Activated naive CD4-positive, alpha-beta T cell treated with anti-CD3 and anti-CD28 coated beads for 36 hours (primary cell): ENCODE measurements at places on chromosomes 16 and 17. TPM values are rescaled to one million over a fixed set of nuclear protein-coding genes. Genes with fewer than 3 reads are reported as not detected.

ULK2 gene
- total RNA-seq: 10.2 TPM

STX1B gene
- total RNA-seq: 0.72 TPM

PIMREG gene
- total RNA-seq: 19.0 TPM

CDRT15 gene
- not detected for total RNA-seq

SPAG5 gene
- total RNA-seq: 210 TPM

MPP2 gene
- total RNA-seq: 2.5 TPM

GDPD3 gene
- total RNA-seq: 10.3 TPM

TMC6 gene
- 79.0 TPM for total RNA-seq

CLEC19A gene
- not detected for total RNA-seq

OR3A3 gene
- total RNA-seq: not detected

ZG16B gene
- 0.64 TPM for total RNA-seq

GLTPD2 gene
- total RNA-seq: not detected

HOXB7 gene
- 0.29 TPM for total RNA-seq

BOLA2 gene
- total RNA-seq: 12.4 TPM

COPZ2 gene
- total RNA-seq: 2.4 TPM

GJC1 gene
- 2.5 TPM for total RNA-seq

SYNGR3 gene
- 7.2 TPM for total RNA-seq

TMEM100 gene
- not detected for total RNA-seq
